ENCODE measurements at places on chromosomes 5 and 9.

DNA sequence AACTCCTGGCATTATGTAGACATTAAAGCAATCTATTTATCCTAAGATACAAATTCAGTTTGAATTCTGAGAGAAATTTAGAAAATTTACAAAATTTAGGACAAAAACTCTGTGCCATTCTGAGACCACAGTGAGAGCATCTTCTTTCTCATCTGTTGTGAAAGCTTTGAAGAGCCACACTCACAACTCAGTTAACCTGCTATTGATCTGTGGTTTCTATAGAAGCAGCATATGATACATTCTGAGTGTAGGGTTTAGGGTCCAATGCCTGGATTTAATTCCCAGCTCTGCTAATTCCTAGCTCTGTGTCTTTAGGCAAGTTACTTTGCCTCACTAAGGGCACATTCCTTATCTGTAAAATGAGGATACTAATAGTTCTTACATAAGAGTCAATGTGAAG is 21.6 kb downstream of the CAST start:
- no peaks in the 10 kb centered on the region for H3K27me3 ChIP-seq
- no peaks in the 10 kb centered on the region for H3K36me3 ChIP-seq
- H3K4me3 ChIP-seq: no peak overlapping the region
- no peak overlapping the region for H3K27ac ChIP-seq

GRCh38 chr5:178434851-178435250 is 155.3 kb downstream of the COL23A1 start:
- peaks cover 76% of the 10 kb centered on the region for H3K27me3 ChIP-seq
- H3K4me1 ChIP-seq: no peaks in the 10 kb centered on the region
- no peak overlapping the region for H3K4me3 ChIP-seq
- H3K36me3 ChIP-seq: no peaks in the 10 kb centered on the region
- H3K27ac ChIP-seq: no peak overlapping the region

GRCh38 chr9:93132287-93132927 is 1.6 kb downstream of the NINJ1 start:
- H3K27ac ChIP-seq: no peak overlapping the region
- H3K27me3 ChIP-seq: no peaks in the 10 kb centered on the region
- no peaks in the 10 kb centered on the region for H3K36me3 ChIP-seq

DNA sequence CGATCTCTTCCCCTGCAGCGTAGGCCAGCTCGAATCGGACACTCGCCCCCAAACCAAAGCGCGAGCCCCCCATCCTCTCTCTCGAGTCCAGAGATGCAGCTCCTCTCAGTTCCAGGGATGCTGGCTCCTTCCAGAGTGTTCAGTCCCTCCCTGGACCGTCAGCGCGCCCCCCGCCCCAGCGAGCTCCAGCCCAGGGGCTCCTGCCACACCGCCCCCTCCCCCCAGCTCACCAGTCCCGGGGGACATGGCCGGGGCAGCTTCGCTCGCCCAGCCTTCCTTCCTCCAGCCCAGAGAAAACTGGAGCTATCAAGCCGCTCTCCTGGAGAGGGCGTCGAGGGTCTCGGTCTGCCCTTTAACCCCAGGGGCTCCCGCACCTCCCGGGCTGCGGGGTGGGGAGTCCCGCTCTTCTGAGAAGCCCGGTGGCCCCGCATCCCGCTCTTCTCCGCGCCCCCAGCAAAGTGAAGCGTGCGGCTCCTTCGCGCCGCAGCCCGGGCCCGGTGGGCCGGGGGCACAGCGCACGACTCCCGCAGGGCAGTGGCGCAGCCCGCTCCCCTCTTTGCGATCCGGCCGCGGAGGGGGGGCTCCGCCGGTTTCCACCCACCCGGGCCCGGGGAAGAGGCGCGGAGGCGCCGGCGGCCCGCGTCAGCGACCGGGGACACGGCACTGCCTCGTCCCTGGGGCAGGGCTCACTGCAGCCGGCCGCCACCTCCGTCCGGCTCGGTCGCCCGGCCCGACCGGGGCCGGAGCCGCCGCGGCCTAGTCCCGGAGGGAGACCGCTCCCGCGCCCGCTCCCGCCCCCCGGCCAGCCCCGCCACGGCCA is 587 bp downstream of the MIER3 start:
- DNase-seq: no peak
- H3K27ac ChIP-seq: no peak overlapping the region
- H3K4me1 ChIP-seq: 0 out of 2 replicates have a peak, but pooled peaks cover 6% of the 10 kb centered on the region
- H3K36me3 ChIP-seq: no peaks in the 10 kb centered on the region
- H3K4me3 ChIP-seq: peak overlapping the region; percentile 75
- 0 out of 2 replicates have a peak, but pooled peaks cover 5% of the 10 kb centered on the region for H3K27me3 ChIP-seq

DNA sequence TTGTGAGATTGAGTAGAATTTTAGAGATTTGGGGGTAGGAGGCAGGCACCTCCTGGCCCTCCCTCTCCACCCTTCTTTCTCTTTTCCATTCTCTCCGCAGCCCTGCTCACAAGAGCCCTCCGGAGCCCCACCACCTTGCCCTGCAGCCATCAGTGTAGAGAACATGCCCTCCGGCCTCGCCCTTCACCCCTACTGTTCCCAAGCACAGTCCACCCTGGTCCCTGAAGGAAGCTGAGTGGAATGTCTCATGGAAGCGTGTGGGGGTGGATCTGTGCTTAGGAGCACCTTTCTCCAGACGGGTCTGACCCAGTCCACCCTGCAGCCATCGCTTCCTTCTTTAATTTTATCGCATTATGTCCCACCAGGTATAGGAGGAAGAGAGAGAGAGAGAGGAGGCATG is 267.1 kb downstream of the NSG2 start:
- no peak overlapping the region for H3K27ac ChIP-seq
- no peaks in the 10 kb centered on the region for H3K4me1 ChIP-seq
- H3K4me3 ChIP-seq: no peak overlapping the region
- H3K27me3 ChIP-seq: peaks cover 71% of the 10 kb centered on the region
- no peaks in the 10 kb centered on the region for H3K36me3 ChIP-seq

Measured in PC-3 (cell line).